ENCODE measurements at places on chromosomes 12 and 14.

- no peak for DNase-seq
These were observed 41.0 kb downstream of the USP15 start for GRCh38 chr12:62301080-62301798.

- DNase-seq, result no peak
These were observed 23.5 kb downstream of the CALCOCO1 start for GRCh38 chr12:53703756-53704155.

GRCh38 chr12:47249082-47249481 lies 169.3 kb upstream of the AMIGO2 start:
- no peak for DNase-seq

DNA sequence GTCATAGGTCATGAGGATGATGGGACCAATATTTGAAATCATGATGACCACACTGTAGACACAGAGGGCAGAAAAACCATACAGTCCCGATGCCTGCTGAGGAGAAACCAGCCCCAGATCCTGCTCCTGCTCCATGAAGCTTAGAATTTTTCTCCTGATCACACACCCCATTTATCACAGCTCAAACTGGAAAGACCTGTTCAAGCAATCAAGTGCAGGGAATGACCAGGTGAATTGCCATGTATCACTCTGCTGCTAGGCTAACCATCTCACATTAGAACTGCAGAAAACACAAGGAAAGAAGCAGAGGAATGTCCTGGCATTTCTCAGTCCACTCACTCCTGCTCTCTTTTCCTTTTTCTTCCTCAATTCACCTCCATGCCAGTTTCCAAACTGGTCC lies 18.1 kb downstream of the MANSC1 start:
- no peak for DNase-seq

GRCh38 chr12:69337311-69338090 lies 10.7 kb upstream of the LYZ start:
- DNase-seq, result no peak

DNA sequence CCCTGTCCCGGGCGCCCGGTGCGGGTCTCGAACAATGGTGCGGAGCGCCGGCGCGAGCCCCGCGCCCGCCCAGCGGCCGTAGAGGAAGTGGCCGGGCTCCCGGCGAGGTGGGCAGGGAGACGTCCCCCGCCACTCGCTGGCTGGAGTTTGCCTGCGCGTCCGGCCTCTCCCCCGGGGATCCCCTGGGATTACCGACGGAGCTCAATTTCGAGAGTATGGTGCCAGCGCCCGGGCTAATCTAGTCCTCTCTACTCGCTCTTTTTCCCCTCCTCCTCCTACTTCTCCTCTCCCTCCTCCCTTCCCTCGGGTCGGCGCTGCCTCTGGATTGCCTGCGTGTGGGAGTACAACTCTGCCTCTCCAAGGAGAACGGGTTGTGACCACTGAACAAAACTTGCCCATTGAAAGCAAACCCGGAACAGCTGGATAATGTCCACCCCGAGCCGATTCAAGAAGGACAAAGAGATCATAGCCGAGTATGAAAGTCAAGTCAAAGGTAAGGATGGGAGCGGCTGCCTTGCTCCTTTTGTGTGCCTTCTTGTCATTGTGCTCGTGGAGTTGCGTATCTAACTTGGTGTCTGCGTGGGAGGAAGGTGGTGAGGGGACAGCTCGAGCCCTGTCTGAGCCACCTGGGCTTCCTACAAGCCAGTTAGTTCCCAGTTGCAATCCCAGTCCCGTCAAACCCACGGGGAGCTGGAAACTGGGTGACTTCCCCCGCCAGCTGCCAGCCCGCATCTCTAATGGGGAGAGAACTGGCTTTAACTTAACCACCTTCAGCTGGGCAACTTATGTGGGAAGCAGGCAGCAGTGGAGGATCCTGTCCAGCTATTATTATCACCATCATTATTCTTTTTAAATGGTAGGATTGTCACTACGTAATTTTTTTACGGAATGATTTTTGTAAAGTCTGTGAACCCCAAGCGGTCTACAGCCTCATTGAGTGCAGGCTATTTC lies at the start of gene SRGAP1:
TSS of gene SRGAP1 (plus strand) at position 310 of the 951 bp plus-strand sequence. CDS start at position 427, 117 bp downstream.
- DNase-seq, result no peak

- no peak for DNase-seq
These were observed 17.2 kb downstream of the NTN4 start for GRCh38 chr12:95773320-95773719.

DNA sequence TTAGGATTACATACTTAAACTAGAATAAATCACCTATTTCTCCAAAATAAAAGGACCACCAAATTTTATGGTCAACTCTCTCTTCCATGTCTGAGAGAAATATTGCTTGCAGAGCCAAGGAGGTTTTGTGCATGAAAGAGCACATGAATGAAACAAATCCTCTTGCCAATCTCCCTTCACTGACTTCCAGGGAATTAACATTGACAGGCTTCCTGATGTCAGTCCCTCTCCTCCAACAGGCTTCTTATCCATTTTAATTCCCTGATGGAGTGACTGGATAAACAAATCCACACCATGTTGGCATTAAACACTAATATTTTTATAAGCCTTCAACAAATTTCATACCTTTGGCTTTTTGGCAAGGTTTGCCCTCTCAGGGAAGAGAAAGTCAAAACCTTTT lies 45.3 kb upstream of the CNTN1 start:
- no peak for DNase-seq

- peak; percentile 35 for DNase-seq
These were observed 912.4 kb downstream of the VRK1 start for GRCh38 chr14:97709552-97709951.

GRCh38 chr12:67795236-67795635 lies 146.7 kb downstream of the DYRK2 start:
- DNase-seq, result no peak

GRCh38 chr12:127888943-127889719 lies 377.8 kb upstream of the TMEM132C start:
- no peak for DNase-seq

DNA sequence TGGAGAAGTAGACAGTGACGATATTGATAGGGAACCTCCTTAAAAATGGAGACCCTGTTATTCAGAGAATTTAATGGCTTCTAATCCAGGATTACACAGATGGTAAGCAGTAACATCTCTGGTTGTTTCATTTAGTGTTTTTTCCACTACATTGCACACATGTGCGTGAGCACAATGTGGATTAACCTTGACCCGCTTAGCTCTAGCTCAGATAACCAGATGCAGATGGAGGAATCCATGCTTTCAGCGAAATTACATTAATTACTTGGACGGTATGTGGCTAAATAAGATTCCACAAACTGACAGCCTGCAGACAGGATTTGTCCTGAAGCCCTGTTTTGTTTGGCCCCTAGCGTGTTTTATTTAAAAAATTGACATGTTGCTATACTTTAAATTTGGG lies 378.4 kb downstream of the CCDC91 start:
- DNase-seq, result no peak

DNA sequence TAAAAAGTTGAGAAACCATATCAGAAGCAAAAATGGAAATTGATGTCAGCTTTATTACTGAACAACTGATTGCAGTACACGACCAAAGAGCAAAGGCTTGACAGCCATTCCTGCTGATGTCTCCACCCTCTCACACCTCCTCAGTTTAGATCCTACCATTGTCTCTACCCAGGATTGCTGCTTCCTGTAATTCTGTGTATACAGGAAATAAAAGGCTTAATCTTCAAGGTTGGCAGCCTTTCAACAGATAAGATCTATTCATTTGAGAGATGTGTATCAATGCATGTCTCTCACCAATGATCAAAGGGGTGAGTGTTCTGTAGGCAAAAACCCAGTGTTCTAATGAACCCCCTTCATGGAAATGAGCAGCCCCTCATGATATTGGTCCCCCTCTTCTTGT lies 27.0 kb downstream of the SLCO1C1 start:
- no peak for DNase-seq

- no peak for DNase-seq
These were observed 148.7 kb downstream of the ANO2 start for GRCh38 chr12:5796171-5796958.

GRCh38 chr14:95098984-95099599 lies 58.2 kb downstream of the DICER1 start:
- peak; percentile 9 for DNase-seq

GRCh38 chr14:59199205-59199604 lies 10.7 kb downstream of the DAAM1 start:
- no peak for DNase-seq

GRCh38 chr12:106816231-106816630 lies 41.7 kb downstream of the RIC8B start:
- no peak for DNase-seq

- no peak for DNase-seq
These were observed 231.9 kb downstream of the SLC25A21 start for GRCh38 chr14:36940476-36940875.

DNA sequence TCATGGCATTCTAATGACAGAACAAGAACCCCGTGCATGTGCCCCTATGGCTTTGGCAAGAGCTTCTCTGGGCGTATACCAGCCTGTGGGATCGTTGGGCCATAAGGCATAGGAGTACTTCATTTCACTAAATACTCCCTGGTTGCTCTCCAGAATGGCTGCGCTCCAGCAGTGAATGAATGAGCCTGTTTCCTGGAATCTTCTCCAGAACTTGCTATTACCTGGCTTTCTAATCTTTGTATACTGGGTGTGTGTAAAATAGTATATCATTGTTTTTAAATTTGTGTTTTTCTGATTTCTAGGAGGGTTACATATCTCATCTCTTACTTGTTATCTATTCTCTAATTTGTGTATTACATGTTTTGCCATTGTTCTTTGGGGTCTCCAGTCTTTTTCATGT lies 28.6 kb upstream of the EMP1 start:
- no peak for DNase-seq

GRCh38 chr14:40417777-40418401 lies 985.7 kb upstream of the FBXO33 start:
- no peak for DNase-seq

DNA sequence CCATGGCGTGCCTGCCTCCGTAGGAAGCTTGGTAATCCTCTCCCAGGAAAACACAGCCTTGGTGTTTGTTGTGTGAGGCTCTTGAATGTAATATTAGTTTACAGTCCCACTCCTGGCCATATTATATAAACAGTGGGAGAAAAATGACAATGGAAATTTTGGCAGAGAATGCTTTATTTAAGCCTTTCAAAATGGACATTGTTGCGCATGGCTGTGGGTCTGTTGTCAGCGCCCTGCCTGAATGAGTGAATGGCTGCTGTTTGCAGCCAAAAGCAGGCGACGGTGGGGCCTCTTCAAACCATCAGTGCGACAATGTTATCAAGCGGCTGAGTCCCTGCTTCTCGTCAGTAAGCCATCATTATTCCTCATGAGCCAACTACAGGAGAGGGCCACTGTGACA lies 201.8 kb upstream of the RMST start:
- no peak for DNase-seq

GRCh38 chr14:54840798-54841197 lies 61.8 kb downstream of the GCH1 start:
- no peak for DNase-seq

DNA sequence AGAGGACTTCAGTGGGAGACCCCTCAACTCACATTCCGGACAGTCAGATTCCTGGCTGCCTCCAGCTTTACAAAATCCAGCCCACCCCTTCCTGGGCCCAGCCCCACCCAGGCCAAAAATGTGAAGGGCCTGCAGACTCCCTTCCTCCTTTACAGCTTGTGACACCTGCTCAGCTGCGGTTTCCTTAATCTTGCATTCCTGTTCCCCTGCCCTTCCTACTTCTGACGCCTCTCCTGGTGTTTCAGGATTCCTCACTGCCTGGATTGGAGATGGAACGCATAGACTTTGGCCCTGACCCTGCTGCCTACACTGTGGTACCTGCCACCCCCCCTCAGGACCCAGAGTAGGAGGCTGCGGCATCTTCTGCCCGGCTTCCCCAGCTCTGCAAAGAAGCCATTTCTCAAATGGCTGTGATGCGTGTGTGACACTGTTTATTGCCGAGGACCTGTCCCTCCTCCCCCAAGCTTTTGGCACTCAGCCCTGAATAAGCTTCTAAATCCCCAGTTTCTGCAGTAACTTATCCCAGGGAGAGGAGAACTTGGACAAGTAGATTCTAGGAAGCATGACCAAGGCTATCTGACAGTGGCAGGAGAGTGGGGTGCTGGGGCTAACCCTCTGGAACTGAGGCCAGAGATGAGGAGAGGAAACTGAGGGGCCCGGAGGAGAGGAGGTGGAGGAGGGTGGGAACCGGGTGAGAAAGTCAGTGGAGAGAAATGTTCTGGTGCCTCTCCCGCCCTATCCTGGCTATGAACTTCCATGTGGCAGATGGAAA lies 24.9 kb upstream of the BCDIN3D start:
- no peak for DNase-seq

- DNase-seq, result no peak
These were observed 31.1 kb upstream of the ASPG start for GRCh38 chr14:104054222-104054905.

DNA sequence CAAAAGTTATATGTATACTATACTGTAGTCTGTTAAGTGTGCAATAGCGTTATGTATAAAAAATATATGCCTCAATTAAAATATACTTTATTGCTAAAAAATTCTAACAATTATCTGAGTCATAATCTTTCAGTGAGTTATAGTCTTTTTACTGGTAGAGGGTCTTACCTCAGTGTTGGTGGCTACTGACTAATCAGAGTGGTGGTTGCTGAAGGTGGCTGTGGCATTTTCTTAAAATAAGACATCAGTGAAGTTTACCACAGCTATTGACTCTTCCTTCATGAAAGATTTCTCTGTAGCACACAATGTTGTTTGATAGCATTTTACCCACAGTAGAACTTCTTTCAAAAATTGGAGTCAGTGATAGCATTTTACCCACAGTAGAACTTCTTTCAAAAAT lies 23.4 kb downstream of the POLR3B start:
- no peak for DNase-seq

DNA sequence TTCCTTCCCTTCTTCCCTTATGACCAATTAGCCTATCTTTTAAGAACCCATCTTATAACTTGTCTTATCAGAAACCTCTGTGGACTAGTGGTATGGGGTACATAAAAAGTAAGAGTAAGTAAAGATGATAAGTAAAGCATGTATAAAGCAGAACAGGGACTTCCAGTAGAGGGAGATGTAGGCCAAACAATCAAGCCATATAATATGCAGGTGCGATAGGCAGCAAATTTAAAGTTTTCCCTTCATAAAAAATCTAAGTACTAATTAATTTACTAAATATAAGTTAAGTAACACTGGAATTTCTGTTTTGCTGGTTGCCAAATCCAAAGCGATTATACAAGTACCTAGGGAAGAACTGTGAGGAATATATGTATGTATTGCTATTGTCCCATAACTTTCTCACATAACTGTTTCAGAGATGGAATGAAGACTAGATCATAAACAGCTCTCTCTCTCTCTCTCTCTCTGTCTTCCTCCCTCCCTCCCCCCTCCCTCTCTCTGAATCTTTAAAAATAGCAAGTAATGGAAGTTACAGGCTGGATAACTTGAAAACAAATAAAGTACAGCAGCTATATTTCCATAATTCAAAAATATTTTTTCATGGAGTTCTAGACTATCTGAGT lies 25.7 kb downstream of the METTL25 start:
- no peak for DNase-seq

DNA sequence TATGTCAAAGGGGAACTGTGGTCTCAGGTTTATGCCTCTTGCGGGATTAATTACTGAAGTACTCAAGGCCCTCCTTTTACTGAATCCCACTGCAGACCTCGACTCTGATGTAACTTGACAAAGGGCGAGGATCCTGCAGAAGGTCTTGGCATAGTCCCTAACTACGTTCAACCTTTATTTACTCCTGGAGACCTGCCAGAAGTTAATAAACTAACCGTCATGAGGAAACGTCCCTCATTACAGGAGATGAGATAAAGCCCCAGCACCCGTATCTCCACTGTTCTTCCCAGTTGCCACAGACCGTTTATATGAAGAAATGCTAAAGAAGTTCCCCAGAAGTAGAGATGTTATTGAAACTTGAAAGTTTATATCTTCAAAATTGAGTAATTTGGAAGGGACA lies 190.9 kb downstream of the ETV6 start:
- DNase-seq, result no peak

GRCh38 chr14:25756876-25757275 lies 706.9 kb upstream of the STXBP6 start:
- no peak for DNase-seq

Measured in activated CD4-positive, alpha-beta T cell treated with anti-CD3 and anti-CD28 coated beads for 4 hours (primary cell).